ENCODE measurements at places on chromosomes 13 and 19. TPM values are rescaled to one million over a fixed set of nuclear protein-coding genes. Genes with fewer than 3 reads are reported as not detected.

The APOC4 gene
- total RNA-seq, result not detected

GRCh38 chr19:7515645-7516151 lies at the start of gene ZNF358:
Gene ZNF358 (plus strand): TSS chr19:7516103. CDS start chr19:7519243, 3,140 bp downstream.
- peak within 1 kb of the TSS; percentile 85 for H3K27ac ChIP-seq
- DNase-seq, result peak; percentile 44

- peaks cover 5% of the 10 kb centered on the region for H3K36me3 ChIP-seq
- no peaks in the 10 kb centered on the region for H3K27me3 ChIP-seq
- no peak overlapping the region for H3K4me3 ChIP-seq
- DNase-seq, result no peak
- H3K27ac ChIP-seq, result no peak overlapping the region
These were observed 5.8 kb upstream of the FLT3LG start for GRCh38 chr19:49468199-49468598.

The ZNF497 gene
- 3.9 TPM for total RNA-seq

GRCh38 chr13:110152351-110152750 lies 154.6 kb downstream of the COL4A1 start:
- DNase-seq, result no peak
- H3K4me1 ChIP-seq, result no peaks in the 10 kb centered on the region
- H3K4me3 ChIP-seq, result no peak overlapping the region
- no peaks in the 10 kb centered on the region for H3K27me3 ChIP-seq
- H3K27ac ChIP-seq, result no peak overlapping the region

DNA sequence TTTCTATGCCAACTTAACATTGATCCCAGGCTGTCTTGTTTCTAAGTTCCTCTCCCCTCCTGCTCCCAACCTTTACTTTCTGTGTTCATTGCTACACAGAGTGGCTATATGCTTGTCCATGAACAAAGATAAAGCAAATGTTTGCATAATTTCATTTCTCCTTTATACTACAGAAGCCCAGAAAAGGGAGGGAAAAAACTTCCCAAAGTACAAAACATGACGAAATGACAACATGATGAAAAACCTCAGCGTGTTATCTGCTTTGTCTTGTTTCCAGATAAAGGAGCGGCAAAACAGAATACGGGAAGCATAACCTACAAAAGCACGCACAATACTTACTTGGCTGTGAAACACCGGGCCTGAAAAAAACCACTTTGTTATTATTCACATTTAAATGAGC lies 336.8 kb downstream of the DNAJC15 start:
- no peak overlapping the region for H3K4me3 ChIP-seq
- H3K27me3 ChIP-seq, result no peaks in the 10 kb centered on the region
- DNase-seq, result no peak

DNA sequence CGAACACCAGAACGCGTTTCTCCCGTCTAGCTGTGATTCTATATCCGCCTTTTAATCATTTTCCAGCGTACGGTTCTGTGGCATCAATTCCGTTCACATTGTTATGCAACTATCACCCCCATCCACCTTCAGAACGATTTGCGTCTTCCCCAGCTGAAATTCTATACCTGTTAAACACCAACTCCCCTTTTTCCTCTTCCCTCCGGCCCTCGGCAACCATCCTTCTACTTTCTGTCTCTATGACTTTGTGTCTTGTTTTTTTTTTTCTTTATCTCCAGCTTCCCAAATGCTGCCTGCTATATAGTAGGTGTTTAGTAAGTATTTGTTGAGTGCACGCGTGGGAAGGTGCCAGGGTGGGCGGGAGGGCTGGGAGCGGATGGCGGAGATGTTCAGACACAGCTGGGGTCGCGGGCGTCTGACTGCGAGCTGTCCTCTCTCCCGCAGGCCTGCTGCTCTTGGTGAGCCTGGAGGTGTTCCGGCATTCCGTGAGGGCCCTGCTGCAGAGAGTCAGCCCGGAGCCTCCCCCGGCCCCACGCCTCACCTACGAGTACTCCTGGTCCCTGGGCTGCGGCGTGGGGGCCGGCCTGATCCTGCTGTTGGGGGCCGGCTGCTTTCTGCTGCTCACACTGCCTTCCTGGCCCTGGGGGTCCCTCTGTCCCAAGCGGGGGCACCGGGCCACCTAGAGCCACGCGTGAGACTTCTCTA lies 20.2 kb downstream of the CACNG6 start:
- H3K4me3 ChIP-seq, result no peak overlapping the region
- H3K27me3 ChIP-seq, result no peaks in the 10 kb centered on the region
- H3K4me1 ChIP-seq, result peaks cover 13% of the 10 kb centered on the region
- H3K36me3 ChIP-seq, result peaks cover 6% of the 10 kb centered on the region

- H3K27ac ChIP-seq, result peak overlapping the region; percentile 17
- no peaks in the 10 kb centered on the region for H3K36me3 ChIP-seq
- H3K4me1 ChIP-seq, result peaks cover 7% of the 10 kb centered on the region
- H3K4me3 ChIP-seq, result no peak overlapping the region
These were observed 532.0 kb downstream of the GPC6 start for GRCh38 chr13:93758575-93758974.

- DNase-seq, result no peak
- H3K27me3 ChIP-seq, result peaks cover 49% of the 10 kb centered on the region
- H3K27ac ChIP-seq, result no peak overlapping the region
- H3K4me1 ChIP-seq, result no peaks in the 10 kb centered on the region
- no peaks in the 10 kb centered on the region for H3K36me3 ChIP-seq
These were observed 780.0 kb downstream of the DACH1 start for GRCh38 chr13:71087006-71087405.

DNA sequence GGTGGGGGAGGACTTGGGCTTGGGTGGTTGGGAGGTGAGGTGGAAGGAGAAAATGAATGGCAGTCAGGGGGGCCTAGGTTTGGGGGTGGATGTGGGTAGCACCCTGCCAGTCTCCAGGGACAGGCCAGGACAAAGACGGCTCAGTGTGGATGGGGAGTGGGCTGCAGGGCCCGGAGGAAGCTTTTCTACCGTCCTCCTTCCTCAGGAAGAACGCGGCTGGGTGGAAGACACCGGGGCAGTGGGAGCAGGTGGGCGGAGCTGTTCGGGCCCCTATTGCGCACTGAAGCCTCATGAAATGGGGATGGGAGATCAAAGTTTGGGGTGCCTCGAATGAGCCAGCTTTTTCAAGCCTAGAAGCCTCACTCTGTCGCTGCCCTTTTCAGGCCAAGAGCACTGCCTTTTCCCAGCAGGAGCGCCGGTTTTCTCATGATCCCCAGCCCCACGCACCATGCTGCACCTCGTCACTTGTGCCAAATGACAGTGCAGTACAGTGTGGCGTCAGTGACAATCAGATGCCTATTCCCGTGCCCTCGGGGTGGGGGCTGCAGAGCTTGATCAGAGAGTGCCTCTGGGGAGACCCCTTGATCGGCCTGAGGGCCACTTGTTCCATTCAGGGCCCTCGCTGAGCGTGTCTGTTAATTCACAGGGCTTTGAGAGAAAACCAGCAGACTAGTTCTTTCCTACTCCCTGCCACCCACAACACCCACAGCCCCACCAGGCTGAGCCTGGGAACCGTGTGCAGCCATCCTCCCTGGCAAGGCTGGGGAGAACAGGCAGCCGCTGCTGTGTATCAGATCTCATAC lies 1.5 kb downstream of the CALM3 start:
- H3K4me1 ChIP-seq, result peaks cover 4% of the 10 kb centered on the region
- peaks cover 35% of the 10 kb centered on the region for H3K36me3 ChIP-seq
- no peaks in the 10 kb centered on the region for H3K27me3 ChIP-seq
- DNase-seq, result no peak
- peak overlapping the region; percentile 96 for H3K4me3 ChIP-seq

- peaks cover 39% of the 10 kb centered on the region for H3K4me1 ChIP-seq
- DNase-seq, result peak; percentile 49
- peaks cover 6% of the 10 kb centered on the region for H3K36me3 ChIP-seq
- H3K27me3 ChIP-seq, result no peaks in the 10 kb centered on the region
These were observed at the start of gene DOCK9 for GRCh38 chr13:98977568-98978265. Gene DOCK9 (minus strand): TSS chr13:98978064. CDS start chr13:98977909, 155 bp downstream.

The PLEKHA4 gene
- 10.1 TPM for total RNA-seq

DNA sequence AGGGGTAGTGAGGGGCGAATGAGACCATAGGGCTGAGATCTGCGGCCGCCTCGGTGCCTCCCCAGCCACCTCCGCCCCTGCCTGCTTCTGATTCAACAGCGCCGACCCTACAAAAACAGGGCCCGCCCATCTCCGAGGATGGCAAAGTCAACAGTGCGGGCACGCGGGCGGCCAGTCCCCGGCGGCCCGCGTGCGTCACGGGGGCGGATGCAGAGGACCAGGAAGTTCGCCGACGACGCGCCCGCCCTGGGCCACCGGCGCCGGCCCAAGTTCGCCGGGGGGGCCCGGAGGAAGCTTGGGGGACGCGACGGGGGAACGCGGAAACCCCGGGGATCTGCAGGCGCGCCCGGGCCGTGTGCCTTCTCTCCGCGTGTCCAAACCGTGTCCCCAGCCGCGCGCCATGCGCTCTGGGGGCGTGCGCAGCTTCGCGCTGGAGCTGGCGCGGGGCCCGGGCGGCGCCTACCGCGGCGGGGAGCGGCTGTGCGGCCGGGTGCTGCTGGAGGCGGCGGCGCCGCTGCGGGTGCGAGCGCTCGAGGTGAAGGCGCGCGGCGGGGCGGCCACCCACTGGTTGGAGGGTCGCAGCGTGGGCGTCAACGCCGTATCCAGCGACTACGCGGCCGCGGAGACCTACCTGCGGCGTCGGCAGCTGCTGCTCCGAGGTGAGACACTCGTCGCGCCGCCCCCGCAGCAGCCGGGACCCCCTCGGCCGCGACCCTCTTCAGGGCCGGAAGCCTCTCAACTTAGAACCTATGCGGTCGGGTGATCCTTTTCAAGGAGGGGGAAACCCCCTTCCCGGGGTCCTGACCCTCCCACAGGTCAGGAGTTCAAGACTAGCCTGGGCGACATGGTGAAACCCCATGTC lies 6.8 kb upstream of the ARRDC2 start:
- no peaks in the 10 kb centered on the region for H3K27me3 ChIP-seq
- peaks cover 6% of the 10 kb centered on the region for H3K4me1 ChIP-seq
- H3K4me3 ChIP-seq, result peak overlapping the region; percentile 77
- DNase-seq, result peak; percentile 88
- H3K36me3 ChIP-seq, result peaks cover 15% of the 10 kb centered on the region
- peak overlapping the region; percentile 94 for H3K27ac ChIP-seq

DNA sequence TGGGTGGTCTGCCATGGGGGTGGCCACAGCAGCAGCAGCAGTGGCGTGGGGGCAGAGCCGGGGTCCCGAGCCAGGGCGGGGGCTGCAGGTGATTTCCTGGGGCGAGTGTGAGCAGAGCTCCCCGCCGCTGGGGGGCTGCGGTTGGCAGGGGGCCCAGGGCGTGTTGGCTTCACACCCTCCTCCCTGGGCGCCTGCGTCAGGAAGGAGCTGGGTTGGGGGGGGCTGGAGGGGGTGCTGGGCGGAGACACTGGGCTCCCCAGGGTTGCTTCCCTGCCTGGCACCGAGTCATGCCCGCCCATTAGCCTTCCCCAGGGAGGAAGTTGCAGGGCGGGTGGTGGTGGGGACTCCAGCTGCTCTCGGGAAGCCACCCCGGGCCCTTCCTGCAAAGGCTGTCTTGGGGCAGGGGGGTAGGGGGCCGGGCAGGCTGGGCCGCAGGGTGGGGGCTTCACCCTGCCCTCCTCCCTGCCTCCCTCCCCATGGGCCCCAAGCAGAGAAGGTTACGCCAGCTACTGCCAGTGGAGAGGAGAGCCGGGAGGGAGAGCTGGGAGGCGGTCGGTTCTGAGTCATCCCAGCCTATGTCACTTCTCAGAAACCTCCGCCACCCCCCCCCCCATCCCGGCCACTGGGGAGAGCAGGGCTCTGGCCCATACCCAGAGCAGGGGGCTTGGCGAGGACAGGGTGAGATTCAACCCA lies 4.6 kb downstream of the MIDN start:
- peak; percentile 99 for DNase-seq
- H3K36me3 ChIP-seq, result peaks cover 76% of the 10 kb centered on the region
- H3K4me3 ChIP-seq, result peak overlapping the region; percentile 86
